ENCODE measurements at places on chromosomes 3 and 15.

DNA sequence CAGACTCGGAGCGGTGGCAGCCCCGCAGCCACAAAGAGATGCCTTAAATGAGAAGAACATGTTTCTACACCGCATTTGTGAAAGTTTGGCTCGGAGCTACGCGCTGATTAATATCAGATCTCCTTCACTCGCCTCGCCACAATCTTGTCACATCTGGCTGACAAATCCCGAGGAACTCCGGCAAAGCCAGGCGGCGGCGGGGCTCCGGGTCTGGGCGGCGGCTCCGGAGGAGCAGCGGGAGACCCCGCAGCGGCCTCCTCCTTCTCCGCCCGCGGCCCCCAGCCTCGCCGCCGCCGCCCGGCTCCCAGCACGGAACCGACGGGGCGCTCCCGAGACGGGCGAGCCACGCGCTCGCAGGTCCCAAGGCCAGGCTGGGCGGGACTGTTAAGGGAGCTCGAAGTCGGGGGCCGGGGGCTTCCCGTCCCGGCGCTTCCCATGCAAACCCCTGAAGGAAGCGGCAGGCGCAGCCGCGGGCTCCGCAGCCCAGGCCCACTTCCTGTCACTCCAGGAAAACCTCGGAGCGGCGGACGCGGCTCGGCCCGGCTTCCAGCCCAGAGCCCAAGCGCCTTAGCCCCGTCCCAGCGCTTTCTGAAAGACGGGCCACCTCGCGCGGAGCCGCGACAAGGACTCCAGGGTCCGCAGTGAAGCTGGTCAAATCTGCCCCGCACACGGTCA is 1.2 kb downstream of the BNC1 start:
- DNase-seq = no peak

- no peak for DNase-seq
Measured at GRCh38 chr3:37377670-37378069, 203.3 kb upstream of the LRRFIP2 start.

DNA sequence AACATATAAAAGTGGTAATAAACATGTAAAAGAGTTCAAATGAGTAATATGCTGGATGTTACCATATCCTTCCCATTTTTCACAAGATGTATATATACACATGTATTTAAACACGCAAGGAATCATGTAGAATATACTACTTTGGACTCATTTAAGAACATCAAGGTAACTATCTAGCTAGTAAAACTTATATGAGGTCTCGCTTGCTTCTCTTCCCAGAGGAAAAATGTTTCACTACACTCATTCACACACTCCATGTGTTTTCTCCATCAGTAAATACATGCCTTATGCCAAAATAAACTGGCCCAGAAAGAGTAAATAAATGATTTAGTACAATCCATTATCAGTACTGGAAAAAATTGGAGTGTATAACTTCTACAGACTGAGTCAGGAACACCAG is 229.2 kb upstream of the MME start:
- no peak for DNase-seq

- DNase-seq = no peak
Measured at GRCh38 chr15:40418126-40418525, 12.5 kb downstream of the IVD start.

DNA sequence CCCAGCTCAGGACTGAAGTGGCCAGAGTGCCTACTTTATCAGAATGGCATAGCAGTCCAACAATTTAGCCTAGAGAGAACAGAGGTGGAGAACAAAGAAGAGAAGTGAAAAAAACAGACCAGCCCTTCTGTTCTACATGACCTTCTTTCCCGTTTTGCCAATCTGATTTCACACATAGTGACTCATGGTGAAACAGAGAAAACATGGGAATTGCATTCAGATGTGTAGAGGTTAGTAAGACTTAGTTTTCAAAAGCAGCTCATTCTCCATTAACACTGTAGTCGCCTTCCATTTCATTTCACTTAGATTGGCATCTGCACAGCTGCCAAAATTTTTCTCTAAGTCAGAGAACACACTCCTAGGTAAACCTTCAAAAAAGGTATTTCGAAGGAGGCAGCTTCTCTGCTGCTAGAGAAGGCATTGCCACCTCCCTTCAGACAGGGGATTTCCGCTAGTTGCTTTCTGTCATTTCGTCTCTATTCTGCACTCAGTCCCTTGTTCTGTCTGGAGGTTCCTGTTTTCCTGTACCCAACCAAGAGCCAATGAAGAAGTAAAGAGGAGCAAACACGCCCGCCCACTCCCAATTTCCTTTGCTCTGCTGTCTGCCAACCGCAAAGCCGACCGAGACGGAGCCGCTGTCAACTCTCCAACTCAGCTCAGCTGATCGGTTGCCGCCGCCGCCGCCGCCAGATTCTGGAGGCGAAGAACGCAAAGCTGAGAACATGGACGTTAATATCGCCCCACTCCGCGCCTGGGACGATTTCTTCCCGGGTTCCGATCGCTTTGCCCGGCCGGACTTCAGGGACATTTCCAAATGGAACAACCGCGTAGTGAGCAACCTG is at the start of gene ARL6IP5:
ARL6IP5 (plus strand) TSS at position 612 of the 842 bp plus-strand sequence; CDS start at position 723, 111 bp downstream.
- DNase-seq = peak; percentile 84

GRCh38 chr15:82044373-82045178 is 1.2 kb downstream of the MEX3B start:
- DNase-seq = peak; percentile 13
